ENCODE measurements at places on chromosomes 3 and 15.

DNA sequence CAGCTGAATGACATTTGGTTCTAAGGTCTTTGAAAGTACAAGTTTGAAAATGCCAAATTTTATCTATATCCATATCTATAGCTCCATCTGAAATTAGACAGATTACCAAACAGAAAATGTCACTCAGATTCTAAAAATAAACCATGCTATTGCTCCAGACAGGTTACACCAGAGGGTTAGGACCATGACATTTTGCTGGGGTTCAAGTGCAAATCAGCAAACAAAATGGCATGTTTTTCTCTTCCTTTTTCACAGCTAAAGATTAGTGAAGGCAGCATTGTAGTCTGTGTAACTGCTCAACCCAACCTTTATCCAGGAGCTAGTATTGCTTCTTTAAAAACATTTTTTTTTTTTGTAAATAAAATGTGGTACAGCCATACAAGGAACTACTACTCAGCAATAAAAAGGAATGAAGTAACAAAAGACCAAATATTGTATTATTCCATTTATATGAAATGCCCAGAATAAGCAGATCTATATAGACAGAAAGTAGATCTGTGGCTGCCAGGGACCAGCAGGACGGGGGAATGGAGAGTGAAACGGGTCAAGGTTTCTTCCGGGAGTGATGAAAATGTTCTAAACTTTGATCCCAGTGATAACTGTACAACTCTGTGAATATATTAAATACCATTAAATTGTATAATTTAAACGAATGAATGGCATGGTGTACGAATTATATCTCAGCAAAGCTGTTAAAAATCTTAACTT, 18.2 kb downstream of the VGLL4 start:
- DNase-seq: no peak

- DNase-seq: no peak
Measured at GRCh38 chr3:141400073-141400971, 32.0 kb downstream of the ZBTB38 start.

DNA sequence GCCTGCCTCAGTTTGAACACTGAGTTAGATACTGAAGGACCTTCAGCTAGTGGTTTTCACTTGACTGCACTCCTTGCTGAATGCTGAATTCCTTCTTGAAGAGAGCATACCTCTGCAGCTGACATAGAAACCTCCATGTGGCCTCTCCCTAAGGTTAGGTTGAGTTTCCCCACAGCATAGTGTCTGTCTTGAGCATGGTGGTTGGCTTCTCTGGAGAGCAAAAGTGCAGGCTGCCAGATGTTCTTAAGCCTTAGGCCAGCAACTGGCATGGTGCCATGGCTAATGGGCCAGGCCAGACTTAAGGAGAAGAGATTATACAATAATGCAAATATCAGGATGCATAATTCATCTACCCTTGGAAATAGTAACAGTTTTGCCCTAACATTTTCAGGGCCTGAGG, 545.6 kb upstream of the ZNF385D start:
- DNase-seq: no peak

- peak; percentile 95 for DNase-seq
Measured at GRCh38 chr3:187139126-187139894, at the start of gene RPL39L. Gene RPL39L, minus strand, starts transcription at chr3:187139496. Its CDS starts 18,196 bp downstream, at chr3:187121300.

GRCh38 chr3:100108464-100109079, 5.7 kb downstream of the FILIP1L start:
- DNase-seq: no peak

DNA sequence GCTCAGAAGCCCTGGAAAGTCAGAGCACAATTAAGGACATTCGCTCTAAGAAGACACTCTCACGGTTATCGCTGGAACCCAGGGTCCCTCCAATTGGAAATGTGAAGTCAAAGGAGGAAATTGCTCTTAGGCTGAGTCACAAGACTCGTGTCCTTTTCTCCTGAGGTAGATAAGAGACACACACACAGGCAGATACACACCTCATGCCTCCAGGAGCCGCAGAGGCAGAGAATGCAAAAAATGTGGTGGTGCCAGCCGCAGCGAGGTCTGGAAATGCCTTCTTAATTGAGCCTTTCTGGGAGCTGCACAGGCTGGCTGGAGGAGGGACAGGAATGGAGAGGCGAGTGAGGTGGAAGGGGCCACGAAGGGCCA, 189.3 kb downstream of the OPA1 start:
- no peak for DNase-seq

GRCh38 chr3:100087198-100087597, 27.1 kb downstream of the FILIP1L start:
- no peak for DNase-seq

DNA sequence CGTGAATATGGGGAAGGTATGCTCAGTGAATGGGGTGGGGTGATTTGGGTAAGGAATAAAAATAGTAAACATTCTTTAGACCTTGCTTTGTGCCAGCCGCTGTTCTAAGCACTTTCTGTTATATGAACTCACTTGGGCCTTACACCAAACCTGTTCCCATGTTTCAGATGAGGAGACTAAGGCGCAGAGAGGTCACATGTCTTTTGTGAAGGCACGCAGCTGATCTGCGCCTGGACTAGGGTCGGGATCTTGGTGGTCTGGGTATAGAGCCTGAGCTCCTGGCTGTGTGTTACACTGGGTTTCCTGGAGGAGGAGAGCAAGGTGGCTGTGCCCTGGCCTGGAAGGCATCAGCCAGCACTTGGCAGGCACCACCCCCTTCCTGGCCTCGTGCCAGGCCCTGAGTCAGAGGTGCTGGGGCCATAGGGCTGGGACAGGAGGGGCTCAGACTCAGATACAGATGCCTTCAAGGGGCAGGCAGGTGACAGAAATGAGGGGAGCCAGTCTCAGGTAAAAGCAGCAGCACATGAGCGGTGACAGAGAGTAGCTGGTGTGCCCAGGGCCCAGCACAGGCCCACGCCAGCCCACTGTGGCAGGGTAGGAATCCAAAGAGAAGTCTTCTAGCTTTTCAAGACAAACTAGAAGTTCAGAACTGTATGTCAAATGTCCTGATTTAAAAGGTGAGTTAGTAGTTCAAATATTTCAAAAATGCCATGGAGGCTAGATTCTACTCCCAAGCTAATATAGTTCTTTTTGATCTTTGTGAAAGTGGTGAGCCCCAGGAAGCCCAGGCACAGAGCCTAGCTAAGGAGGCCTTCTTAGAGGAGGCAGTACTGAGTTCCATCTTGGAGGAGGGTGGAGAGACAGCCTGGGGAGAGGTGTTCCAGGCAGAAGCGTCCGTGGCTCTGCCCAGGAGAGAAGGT, 83.1 kb downstream of the DNAJB8 start:
- no peak for DNase-seq

GRCh38 chr3:53495520-53496391, 1.3 kb downstream of the CACNA1D start:
- no peak for DNase-seq

DNA sequence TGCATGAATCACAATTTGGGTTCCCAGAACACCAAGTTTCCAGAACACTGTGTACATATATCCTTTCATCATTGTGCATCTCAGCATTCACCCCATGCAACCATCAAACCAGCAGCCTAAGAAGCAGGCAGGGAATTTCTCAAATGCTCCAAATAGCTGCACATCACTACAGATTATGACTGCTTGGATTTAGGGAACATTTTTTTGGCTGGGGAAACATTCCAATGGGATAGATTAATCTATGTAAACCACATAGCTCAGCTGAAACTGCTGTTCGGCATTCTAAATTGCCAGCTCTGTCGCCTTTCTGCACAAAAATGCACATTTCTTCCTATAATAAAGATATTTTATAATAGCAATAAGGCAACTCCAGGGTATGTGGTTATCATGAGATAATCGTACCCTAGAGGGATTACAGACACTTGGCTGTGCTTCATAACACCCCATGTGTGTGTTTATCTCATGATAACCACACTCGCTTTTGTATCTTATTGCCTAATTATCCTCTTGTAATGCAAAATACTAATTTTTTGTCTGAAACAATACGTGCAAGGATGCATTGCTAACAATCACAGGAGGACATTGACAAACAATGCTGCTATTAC, 483.7 kb upstream of the DPH6 start:
- DNase-seq: no peak

DNA sequence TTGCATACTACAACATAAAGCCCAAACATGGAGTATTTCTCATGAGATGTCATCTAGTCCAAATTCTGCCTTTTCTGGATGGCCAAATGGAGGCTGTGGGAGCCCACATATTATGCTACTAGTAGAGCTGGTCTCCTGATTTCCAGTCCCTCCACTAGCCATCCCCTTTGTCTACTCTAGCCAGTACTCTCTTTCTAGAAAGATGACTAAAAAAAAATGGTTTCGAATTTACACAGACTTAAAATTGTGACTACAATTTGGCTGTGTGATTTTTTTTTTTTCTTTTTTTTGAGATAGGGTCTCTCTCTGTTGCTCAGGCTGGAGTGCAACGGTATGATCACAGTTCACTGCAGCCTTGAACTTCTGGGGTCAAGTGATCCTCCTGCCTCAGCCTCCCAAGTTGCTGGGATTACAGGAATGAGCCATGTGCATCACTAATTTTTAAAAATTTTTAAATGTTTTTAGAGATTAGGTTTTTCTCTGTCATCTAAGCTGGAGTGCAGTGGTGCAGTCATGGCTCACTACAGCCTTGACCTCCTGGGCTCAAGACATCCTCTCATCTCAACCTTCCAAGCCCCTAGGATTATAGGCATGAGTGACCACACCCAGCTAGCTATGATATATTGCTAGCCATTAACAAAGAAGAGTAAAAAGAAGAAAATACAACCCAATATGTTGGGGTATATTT, 273.9 kb downstream of the ADAMTSL3 start:
- DNase-seq: no peak

DNA sequence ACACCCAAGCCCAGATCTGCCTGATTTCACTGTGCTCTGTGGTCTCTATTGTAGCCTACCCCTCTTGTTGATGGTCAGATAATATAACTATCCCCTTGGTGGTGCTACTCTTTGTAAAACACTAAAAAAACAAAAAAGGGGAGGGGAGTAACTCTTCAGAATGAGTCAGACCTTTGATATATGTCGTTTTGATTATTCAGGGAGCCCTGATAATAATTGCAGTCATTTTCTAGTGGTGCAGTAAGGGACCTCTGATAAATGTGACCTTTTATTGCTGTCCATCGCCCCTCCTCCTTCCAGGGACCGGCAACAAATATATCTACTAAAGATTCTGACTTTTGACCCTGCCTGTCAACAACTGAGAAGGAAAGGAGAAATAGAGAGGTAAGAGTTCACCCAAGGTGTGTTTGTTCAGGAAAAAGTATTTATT, 45.1 kb upstream of the MAGI1 start:
- DNase-seq: no peak

DNA sequence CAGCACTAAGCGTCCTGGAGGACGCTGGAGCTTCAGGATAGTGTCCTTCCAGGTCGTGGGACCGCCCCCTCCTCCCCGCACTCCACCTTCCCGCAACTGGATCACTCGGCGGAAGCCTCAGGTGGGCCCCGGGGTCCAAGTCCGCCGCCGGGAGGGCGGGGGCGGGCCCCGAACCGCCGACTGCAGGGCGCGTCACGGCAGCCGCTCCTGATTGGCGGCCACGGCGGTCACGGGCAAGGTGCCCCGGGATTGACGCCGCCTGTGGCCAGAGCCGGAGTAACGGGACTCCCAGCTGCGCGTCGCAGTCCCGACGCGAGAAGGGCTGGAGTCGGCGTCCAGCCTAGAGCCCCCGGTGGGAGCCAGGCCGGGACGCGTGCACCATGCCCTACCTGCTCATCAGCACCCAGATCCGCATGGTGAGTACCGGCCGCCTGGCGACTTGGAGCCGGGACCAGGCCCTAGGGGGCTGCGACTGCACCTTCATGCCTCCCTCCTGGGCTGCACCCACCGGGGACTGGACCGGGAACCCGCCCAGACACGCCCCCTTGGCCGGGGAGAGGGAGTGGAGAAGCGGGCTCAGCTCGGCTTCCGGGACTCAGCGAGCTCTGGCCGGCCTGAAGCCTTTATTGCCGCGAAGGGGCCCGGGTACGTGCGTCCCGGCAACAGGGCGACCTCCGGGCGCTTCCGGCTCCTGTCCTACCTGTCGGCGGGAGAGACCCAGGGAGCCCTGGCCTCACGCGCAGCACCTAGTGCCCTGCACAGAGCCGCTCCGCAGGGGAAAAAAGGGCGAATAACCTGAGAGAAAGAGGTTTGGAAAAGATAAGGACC, at the start of gene GCHFR:
GCHFR (plus strand) TSS at position 268 of the 828 bp plus-strand sequence; CDS start at position 381, 113 bp downstream.
- peak; percentile 74 for DNase-seq

DNA sequence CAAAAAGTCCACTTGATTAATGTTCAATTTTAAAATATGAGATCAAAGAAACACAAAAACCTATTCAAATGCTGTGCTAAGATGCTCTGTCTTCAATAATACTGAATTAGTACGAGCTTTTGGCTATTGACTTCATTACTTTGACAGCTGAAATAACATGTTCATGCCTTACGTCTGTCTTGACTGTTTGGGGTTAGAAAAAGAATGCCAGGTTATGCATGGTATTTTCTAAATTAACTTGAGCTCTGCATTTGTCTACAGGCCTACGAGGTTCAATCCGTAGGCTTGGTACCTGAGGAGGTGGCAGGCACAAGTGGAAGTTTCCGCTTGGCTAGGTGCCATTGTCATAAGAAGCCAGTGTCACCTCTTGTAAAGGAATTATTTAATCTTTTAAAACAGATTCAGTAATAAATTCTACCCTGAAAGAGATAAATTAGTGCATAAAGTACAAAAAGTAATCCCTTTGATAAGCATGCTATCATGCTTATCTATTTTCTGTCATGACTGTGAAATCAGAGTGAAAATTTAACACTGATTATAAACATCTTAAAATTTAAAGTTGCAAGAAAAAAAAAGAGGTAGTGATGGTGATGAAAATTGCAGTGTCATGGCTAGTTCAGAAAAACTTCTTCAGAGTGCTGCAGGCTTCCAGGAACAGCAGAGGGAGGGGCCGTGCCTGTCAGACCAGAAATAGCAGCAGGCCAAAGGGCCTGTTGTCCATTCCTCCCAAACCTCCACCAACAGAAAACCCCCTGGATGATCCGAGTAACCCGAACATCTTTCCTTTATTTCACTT, 115.7 kb downstream of the ARRDC4 start:
- DNase-seq: no peak

GRCh38 chr3:157573780-157574378, 70.7 kb upstream of the VEPH1 start:
- DNase-seq: no peak

GRCh38 chr15:56659197-56659596, 74.1 kb downstream of the ZNF280D start:
- no peak for DNase-seq

DNA sequence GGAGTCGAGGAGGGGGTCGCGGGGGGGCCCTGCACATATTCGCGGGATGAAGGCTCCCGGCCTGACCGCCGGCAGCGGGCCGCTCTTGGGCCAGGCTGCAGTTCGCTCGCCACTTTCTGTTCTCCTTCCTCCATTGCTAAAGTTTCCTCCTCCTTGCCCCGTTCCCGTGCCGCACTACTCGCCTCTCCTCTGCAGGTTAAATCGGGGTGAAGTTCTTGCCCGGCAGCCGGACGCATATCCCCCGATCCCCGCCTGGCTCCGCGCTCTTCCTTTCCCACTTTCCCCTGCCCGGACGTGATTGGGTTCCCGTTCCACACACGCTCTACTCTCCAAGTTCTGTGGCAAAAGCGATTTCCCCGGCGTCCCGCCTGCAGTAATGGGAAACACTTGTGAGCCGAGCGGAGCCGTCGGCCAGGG, 556 bp downstream of the CRYBG3 start:
- DNase-seq: peak; percentile 19

- DNase-seq: peak; percentile 36
Measured at GRCh38 chr3:119236756-119237155, 3.9 kb downstream of the B4GALT4 start.
